ENCODE measurements at places on chromosomes 11 and 22.
A peak's percentile ranks its signal among the peaks of the same experiment; 100 is the strongest.

GRCh38 chr11:122340607-122341290, 224.7 kb upstream of the BLID start:
- no peak for DNase-seq

GRCh38 chr11:113546757-113547507, 71.7 kb upstream of the DRD2 start:
- no peak for DNase-seq

GRCh38 chr11:8167796-8168195, 1.0 kb downstream of the RIC3 start:
- no peak for DNase-seq

- DNase-seq, result no peak
Observed at GRCh38 chr11:72336163-72336562, 92.2 kb upstream of the PHOX2A start.

DNA sequence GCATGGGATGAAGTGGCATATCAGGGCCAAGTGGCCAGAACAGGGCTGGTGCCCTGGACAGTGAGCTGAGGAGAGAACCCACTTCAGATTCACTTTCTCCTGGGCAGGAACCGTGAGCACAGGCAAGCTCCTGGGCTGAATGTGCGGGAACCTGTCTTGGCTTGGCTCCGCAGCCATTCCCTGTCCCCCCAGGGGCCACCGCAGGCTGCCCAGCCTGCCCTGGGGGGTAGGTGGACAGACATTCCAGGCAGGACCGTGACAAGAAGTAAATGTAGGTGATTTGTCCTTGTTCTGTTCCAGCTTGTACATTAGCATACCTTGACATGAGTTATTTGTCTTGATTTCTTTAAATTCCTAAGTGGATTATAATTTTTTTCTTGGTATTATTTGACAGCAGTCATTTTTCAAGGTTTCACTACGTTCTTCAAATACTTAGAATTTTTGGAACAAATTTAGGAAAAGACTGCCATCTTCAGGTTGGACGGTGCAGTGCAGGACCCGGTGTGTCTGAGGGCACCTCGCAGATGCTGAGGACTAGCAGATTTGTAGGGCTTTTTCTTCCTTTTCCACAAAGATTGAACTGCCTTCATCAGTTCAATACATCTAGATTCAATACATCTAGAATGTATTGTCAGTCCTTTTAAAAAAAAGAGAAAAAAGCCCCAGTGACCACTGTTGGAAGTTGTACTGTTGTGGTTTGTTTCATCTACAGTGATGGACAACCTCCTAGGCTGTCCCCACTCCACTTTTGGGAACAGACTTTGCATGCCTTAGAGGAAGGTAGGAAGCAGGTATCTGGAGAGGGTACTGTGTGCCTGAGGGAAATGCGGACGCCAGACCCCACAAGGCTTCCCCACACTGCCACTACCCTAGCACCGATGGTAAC, 115.1 kb upstream of the RASSF10 start:
- DNase-seq, result peak; percentile 42

DNA sequence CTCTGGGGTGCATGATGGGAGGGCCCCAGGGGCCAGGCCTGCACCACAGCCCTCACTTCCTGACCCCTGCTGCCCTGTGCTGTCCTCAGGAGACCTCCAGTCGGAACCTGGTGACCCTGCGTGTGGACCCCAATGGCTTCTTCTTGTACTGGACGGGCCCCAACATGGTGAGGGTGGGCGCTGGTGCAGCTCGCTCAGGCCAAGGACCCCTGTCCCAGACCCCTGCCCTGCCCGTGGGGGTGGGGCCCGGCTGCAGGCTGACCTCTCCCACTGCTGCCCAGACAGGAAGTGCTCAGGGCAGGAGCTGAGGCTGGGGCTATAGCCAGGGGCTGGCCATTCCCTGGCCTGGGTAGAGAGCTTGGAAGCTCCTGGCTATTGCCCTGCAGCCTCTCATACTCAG, 3.0 kb downstream of the PLCB3 start:
- no peak for DNase-seq

DNA sequence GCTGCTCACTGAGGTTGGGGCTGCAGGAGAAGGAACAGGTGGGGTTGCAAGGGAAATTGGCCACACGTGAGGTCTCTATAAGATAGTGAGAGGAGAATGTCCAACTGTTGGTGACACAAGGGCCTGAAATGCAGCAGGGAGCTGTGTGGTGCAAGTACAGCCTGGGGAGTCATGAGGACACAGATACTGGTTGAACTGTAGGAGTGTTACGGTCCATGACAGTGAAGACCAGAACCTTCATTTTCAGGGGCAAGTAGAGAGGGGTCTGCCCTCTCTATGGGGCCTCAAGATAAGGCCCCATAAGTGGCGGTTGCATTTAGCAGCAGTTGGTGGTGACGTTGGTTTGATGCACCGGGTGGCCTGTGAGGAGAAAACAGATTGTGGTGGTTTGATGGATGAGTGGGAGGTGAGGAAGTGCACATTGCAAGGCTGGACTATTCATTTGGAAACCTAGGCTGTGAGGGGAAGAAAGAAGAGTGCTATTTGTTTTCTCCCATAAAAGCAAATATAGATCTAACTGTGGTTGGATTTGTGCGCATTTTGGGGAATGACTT, 39.4 kb downstream of the MICAL2 start:
- no peak for DNase-seq

GRCh38 chr11:117881217-117881616, 4.8 kb upstream of the FXYD6 start:
- DNase-seq, result no peak

- DNase-seq, result peak; percentile 79
Observed at GRCh38 chr11:3153291-3153861, 11.7 kb downstream of the OSBPL5 start.

GRCh38 chr22:36455571-36456463, 25.6 kb downstream of the TXN2 start:
- DNase-seq, result no peak

DNA sequence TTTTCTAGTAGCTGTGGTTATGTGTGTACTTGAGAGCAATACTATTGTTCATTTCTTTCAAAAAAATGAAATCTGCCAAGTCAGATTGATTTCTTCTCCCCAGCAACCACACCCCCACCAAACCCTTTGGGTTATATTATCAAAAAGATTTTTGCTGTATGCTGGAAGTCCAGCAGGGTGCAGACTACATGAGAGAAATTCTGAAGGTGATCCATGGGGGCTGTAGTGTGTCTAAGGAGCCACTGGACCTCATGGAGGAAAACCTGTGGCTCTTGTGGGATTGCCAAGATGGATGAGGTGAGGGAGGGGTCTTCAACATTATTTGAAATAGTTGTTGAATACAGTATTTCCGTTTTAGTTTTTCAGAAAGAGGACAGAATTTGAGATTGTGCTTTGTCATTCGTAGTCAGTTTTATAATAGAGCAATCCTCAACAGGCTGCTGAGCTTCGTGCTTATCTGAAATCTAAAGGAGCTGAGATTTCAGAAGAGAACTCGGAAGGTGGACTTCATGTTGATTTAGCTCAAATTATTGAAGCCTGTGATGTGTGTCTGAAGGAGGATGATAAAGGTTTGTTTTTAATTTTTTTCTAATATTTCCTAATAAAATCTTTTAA, 3.1 kb downstream of the EIF3M start:
- DNase-seq, result peak; percentile 8

DNA sequence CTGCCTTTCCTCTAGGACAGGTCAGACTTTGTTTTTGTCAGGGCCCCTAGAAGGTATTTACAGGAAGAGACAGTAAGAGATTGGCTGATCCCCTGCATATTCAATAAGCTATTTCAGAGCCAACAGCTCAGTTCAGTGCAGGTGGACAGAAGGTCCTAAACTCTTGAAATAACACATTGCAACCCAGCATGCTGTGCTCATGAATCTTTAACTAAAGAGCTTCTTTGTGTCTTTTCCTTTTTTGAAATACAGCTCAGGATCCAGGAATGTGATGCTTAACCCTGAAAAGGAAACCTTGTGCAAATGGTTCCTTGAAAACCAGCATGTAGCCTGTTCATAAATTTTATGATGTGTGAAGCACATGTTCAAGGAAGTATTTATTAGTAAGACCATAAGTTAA, 43.9 kb downstream of the BBOX1 start:
- no peak for DNase-seq

- no peak for DNase-seq
Observed at GRCh38 chr22:39297490-39298240, 21.8 kb downstream of the RPL3 start.

DNA sequence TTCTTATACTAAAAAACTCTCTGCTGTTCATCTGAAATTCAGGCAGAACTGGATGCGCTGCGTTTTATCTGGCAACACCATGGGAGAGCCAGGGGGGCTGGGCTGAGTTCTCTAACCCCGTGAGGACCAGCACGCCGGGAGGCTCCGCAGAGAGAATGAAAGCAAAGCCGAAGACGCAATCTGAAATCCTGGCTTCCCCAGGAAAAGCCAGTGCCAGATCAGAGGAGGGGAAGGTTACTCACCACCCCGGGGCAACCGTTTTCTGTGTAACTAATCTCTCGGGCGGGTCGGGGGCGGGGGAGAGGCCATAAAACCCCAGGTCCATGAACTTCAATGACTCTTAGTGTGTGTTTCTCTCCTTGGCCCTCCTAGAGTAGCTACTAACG, 99.4 kb downstream of the SHANK2 start:
- peak; percentile 30 for DNase-seq

DNA sequence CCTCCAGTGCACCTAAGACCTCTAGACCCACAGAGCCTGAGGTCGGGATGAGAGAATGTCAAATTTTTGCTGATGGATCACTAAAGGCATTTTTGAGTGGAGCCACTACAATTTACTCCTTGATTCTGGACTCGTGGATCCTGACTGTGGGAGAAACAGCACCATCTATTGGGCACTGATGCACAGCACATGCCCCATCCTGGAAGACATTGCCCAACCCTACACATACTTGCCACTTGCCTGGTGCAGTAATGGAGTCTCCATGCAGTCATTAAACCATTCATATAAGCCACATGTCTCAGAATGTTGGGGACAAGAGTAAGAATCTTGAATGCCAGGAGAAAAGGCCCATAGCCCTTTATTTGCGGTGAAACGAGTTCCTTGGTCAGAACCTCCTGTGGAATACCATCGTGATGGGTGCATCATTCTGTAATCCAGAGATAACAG, 103.9 kb downstream of the GGTLC2 start:
- DNase-seq, result peak; percentile 64

- no peak for DNase-seq
Observed at GRCh38 chr22:47332246-47332980, 570.0 kb downstream of the TBC1D22A start.

GRCh38 chr11:42085736-42086135, 626.3 kb upstream of the LRRC4C start:
- DNase-seq, result no peak

- no peak for DNase-seq
Observed at GRCh38 chr11:70604630-70605467, 206.5 kb downstream of the CTTN start.

DNA sequence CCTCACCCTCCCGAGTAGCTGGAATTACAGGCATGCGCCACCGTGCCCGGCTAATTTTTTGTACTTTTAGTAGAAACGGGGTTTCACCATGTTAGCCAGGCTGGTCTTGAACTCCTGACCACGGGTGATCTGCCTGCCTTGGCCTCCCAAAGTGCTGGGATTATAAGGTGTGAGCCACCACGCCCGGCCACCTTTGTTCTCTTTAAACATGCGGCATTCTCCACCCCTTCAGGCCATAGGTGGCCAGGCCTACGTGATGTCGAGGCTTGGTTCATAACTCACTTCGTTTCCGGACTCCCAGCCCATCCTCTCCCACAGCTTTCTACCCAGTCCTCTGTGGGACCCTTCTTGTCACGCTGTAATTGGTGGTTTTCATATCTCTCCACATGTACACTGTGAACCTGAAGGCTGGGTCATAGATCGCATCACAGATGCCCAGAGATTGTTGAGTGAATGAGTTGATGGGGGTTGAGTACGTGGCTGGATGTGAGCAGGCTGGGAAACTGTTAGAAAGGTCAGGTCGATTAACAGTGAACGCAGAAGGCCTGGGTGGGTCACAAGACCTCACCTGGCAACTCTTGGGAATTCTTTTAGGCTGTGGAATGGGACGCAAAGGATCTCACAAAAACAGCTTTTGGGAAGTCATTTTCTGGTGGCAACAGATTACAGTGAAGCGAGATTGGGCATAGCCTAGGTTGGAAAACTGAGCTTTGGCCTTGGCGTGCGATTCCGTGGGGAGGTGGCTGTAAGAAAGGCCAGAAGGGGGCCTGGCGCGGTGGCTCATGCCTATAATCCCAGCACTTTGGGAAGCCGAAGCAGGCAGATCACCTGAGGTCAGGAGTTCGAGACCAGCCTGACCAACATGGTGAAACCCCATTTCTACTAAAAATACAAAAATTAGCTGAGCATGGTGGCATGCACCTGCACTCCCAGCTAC, 44.5 kb downstream of the ST14 start:
- DNase-seq, result no peak

DNA sequence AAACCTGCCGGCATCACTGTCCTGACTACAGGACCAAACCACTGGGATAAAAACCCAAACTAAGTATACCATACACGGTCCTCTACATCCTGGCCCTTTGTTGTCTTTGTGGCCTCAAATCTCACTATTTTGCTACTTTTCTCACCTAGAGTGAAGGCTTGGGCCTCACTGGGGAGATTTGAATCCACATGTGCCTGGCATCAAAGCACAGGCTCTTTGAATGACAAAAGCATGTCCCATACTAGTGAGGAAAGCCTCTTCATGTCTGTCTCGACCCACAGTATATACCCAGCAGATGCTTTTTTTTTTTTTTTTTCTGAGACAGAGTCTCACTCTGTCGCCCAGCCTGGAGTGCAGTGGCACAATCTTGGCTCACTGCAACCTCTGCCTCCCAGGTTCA, 72.5 kb upstream of the DRD2 start:
- DNase-seq, result no peak

GRCh38 chr22:43203471-43203981, 16.6 kb upstream of the TTLL12 start:
- no peak for DNase-seq

- DNase-seq, result peak; percentile 83
Observed at GRCh38 chr11:88284336-88285050, 53.0 kb downstream of the CTSC start.

DNA sequence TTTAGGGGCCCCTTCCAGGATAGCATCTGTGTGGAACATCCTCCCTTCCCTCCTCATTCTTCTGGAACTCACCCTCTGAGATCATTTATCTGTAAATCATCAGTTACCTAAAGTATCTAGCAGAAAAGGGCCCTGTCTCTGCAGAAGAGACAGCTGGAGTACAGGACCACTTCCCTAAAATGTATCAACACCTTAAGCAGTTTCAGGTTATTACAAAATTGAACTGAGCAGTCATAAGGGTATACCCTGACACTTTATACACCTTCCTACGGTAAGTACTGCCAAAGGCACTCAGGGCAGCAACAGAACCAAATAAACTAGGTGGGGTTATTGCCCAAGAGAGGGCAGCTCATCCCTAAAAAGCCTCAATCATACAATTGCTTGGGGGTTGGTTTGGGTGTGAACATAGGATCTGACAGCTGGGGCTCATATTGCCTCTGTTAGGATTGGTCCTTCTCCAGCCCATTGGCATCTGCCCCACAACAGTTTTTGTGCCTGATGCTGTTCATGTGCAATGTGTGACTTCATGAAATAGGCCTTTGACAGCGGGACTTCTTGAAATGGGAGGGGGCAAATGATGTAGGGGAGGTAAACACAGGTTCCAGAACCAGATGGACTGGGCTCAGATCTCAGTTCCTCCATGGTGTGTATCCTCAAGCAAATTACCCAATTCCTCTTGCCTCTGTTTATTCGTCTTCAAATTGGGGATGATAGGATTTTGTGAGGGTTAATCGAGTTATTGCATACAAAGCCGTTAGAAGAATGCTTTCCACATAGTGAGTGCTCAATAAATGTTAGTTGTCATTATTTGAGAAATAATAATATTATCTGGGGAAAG, 2.9 kb downstream of the POU2AF3 start:
- no peak for DNase-seq

GRCh38 chr11:68460741-68461574, at the start of gene PPP6R3:
PPP6R3 (plus strand) TSS chr11:68460752; CDS start chr11:68537665, 76,913 bp downstream.
- DNase-seq, result no peak

Measured in fibroblast of gingiva (primary cell).